Fibroblast of the conjunctiva (primary cell): ENCODE measurements at places on chromosomes 6 and 20.

DNA sequence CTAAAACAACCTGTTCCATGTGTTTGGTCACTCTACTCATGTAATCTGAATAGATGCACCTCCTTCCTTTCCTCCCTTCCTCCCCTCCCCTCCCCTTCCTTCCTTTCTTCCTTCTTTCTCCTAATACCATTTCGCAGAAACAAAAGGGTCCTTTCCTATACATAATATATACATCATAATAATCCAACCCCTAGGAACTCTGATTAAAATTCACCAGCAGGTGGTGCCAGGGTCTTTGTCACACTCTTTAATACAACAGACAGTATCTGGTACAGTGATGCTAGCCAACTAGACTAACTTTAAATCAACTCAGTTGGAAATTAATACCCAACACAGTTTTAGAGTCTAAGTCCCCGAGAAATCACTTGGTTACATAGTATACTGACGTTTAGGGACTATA, 181.2 kb upstream of the SHLD1 start:
- no peak for DNase-seq

DNA sequence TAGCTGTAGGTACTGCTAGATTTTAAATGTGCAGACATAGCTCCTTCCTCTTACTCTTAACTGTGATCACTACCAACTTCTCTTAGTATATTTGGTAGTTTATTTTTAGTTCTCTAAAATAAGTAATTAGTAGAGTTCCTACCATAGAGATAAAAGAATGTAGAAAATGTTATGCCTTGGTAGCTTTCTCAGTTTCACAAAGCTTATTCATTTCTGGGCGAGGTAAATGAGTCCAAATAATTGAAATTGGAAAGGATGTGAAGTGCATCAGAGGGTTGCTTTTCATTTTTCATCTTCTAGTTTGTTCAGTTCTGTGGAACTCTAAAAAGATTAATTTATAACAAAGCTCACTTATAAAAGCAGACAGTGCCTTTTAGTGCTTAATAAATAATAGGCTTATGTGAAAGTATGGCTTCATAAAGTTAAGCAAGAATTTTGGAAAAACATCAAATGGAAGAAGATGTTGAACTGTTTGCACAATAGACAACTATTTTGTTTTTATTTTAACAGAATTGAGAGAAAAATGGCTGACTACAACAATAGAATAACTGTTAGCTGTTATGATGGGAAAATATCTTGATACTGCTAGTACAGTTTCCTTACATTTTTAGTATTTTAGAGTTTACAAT, 303.7 kb downstream of the UTRN start:
- DNase-seq = no peak

DNA sequence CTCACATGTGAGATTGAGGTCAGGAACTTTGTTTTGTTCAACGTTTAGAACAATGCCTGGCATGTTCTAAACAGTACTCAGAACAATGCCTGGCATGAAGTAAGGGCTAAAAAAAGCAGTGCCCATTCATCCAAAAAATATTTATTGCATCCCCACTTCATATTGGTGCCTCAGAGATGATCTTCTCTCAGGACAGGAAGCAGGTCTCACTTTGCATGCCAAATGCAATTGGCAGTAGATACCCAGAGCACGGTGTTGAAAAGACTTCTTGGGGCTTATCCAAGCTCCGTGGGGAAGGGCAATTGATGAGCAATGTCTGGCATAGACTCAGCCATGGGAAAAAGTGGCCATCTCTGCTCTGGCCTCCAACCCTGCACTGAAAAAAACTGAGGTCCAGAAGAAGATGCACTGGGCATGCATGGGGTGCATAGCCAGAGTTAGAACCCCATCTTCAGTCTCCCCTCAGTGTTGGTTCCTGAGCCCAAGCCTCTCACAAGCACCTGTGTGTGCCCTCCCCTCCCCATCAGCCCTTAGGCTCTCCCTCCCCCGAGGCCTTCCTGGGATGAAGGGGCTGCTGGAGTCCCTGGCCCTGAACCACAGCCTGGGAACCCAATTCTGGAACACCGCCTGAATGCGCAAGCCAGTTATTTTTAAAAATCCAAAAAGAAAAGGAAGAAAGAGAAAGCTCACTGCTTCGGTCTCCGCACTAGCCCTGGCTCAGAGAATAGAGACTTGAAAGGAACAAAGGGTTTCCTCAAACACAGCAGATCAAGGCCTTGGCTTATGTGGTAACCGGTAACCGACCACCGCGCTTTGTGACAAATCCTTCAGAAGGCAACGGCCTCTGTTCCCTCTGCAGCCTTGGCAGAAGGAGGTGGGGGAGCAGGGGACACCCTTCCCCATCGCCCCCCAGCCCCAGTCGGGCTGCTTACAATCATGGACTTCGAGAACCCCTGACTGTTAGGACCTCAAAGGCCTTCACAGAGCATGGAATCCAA, 78.5 kb upstream of the SIRPA start:
- DNase-seq = no peak

DNA sequence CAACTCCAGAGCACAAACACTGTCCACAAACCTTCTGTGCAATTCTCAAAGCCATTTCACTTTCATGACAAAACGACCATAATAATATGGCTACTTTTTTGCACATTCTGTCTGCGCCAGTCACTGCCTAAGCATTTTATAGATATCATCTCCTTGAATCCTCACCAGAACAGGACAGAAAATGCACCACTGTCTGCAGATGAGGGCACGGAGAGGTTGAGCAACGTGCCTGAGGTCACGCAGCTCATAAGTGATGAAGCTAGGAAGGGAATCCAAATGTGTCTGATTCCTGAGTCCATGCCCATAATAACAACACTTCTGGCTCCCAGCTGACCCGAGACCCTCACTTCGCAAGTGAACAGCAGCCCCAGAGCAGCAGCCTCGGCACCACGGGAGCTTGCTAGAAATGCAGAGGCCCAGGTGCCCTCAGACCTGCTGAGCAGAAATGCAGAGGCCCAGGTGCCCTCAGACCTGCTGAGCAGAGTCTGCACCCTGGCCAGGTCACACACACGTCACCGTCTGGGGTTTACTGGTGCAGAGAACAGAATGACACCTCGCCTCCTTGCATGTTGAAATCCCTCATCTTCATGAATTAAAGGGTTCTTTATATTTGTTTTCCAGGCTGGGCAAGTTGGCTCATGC, 265.2 kb downstream of the BMP7 start:
- no peak for DNase-seq

GRCh38 chr6:143844006-143844405, 868 bp downstream of the LTV1 start:
- no peak for DNase-seq

GRCh38 chr20:33352258-33353012, 48.9 kb downstream of the CDK5RAP1 start:
- DNase-seq = no peak

DNA sequence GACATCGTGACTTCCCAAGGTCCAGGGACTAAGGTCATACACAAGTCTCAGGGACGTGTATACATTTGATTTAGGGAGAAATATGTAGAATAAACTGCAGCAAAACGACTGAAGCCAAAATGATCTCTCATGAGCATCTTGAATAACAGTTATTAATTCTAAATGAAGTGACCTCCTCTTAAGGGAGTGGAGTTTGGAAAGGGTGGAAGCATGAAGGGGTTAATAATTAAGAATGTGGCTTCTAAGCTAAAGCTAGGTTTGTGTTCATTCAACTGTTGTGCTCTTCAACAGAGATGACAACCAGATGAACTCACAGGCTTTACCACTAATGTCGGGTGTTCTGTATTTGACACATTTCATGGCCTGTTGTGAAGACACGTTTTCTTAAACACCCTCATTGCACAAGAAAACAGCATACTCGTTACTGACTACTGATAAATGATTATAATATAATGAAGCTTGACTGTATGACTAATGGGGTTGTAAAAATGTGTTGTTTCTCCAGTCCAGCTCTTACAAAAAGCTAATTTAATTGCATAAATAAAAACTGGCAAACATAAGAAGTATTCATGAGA, 1.5 kb downstream of the PPP1R14C start:
- no peak for DNase-seq

- DNase-seq = no peak
Measured at GRCh38 chr20:47262008-47262364, 94.5 kb downstream of the ZMYND8 start.

GRCh38 chr6:40379811-40380210, 207.4 kb downstream of the LRFN2 start:
- no peak for DNase-seq

DNA sequence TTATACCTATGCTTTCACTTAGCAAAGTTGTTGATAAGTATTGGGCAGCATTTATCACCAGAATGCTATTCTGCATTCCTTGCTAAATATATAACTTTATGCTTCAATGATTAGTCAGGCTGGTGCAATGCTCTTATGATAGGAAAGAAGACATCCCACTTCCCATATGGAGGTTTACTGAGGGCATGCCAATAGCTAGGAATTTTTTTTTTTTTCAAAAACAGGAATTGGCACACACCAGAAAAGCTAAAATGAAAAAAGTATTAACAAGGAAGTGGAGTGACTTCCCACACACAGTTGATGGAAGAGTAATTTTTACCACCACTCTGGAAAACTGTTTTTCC, 90.8 kb downstream of the FRK start:
- DNase-seq = no peak

DNA sequence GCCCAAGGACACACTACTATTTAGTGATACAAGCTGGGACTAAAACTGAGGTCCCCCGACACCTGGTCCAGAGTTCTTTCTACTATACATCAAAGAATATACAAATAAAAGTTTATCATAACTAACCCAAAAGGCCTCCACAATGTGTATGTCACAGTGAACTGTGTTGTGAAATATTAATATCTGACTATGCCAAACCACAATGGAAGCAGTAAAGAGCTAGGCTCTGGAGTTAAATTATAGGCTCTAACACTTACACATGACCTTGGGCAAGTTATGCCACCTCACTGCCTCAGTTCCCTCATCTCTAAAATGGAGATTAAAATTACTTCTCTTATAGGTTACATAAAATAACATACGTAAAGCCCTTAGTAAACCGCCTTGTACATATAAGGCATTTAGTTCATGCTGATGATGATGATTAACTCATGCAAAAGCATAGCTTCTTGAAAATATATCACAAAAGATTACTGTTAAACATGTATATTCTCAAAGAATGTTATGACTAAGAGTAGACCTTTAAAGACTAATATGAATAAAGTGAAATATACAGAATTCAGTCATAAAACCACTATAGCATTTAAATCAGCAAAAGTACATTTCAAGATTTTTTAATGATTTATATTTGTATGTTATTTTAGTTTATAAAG, 5.7 kb downstream of the SUPT3H start:
- DNase-seq = no peak

DNA sequence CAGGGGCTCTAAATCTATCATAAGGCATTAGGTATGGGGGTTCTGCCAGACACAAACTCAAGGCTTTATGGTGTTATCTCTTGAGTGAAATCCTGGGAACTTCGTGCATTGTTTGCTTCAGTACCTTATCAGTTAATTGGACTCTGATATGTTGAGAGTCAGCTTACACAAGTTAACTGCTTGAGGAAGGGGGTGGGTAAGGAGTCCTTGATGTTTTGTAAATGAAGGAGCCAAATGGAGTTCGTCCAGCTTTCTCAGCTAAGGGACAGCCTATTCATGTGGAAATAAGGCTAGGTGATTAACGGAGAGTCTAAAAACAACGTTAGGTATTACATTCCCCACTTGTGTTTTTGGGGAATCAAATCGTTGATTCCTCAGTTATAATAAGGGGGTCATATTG, 157.4 kb downstream of the TRIM27 start:
- no peak for DNase-seq

GRCh38 chr6:157282284-157282683, 41.0 kb downstream of the TMEM242 start:
- no peak for DNase-seq

- DNase-seq = no peak
Measured at GRCh38 chr6:84018453-84019061, 15.0 kb upstream of the MRAP2 start.

- DNase-seq = no peak
Measured at GRCh38 chr20:44479643-44480042, 4.0 kb downstream of the TTPAL start.

GRCh38 chr6:157060440-157060952, 262.8 kb downstream of the TMEM242 start:
- no peak for DNase-seq

DNA sequence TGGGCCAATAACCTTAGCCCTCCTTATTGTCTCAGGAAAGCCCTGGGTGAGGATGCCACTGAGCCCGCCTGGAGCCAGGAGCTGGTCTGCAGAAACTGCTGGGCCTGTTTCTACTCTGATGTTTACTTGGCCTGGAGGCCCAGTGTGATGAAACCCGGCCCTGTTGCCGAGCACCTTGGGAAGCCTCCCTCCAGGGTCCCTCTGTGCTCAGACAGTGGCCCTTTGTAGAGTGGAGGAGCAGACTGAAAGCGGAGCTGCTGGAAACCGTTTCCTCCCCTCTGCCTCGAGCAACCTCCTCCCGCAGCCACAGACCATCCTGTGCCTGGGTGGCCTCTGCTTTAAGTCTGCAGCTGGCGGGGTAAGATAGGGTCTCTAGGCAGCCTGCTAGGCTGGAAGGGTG, 84.1 kb upstream of the EPB41L1 start:
- DNase-seq = no peak

DNA sequence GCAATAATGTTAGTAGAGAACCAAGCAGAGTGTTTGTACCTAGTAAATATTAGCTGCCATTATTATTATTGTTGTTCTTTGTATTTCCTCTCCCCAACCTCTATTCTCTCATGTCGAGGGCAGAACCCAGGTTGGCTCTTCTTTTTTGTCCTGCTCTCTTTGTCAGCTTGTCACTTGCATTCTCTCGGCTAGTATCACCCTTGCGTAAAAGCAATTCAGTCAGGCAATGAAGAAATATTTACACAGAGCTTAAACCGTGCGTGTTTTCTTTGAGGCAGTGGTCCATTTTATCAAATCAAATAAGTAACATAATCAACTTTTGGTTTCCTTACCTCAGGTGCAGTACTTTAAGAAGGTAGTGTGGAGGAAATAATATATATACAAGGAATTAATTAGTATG, 83.9 kb downstream of the TULP4 start:
- no peak for DNase-seq

DNA sequence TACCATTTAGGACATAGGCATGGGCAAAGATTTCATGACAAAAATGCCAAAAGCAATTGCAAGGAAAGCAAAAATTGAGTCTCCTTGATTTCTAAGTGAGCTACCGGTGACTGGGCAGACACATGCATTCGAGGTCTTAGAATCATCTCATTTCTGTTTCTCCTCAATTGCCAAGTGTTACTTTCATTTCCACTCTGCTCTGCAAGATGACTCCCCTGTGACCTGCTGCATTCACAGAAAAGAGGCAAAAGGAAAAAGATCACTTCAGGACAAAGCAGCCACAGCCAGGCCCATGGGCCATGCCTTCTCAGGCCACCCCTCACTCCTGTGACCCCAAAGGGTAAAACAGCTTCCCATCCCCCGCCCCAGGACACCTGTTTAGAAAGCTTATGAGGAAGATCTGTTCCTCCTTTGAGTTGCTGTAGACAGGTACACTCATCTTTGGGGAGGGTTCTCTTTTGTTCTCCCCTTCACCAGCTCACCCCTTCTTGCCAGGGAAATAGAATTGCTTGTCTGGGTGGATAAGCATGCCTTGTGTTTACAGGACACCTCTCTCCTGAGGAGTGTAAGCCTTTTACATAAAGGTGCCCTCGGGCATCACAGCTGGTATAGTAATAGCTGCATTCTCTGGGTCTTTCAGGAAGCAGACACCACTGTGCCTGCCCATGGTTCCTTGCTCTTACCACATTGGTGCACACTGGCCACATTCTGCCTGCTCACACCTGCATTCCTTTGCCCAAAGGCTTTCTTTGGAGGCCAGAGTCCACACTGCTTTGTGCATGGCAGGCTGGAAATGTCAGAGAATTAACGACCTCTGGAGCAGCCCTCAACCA, 105.0 kb downstream of the SLC24A3 start:
- no peak for DNase-seq

GRCh38 chr6:88074791-88075190, 27.1 kb downstream of the SPACA1 start:
- no peak for DNase-seq

GRCh38 chr6:53009056-53009455, 14.0 kb upstream of the GSTA4 start:
- no peak for DNase-seq
